Gastrocnemius medialis (tissue), 4 donors: ENCODE measurements at places on chromosomes 6 and 20.

DNA sequence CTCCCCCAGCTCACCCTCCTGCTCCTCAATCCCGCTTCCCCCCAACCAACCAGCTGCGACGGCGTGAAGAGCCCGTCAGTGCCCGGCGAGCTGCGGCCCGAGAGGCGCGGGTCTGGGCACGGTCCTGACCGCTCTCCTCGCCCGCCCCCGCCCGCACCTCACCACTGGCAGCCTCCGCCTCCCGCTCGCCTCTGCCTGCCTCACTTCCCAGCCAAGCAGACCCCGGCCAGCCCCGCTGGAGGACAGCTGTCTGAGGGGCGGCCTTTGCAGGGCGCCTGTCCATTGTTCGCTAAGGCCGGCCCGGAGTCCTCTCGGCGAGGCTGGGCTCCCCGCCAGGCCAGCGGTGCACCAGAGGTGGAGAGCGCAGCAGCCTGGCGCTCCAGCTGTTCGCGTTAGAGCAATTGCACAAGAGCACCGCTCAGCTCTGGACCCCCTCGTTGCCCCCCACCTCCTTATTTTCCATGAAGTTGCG is 1.3 kb downstream of the SOBP start:
- DNase-seq = peak; percentile 42

GRCh38 chr6:29762781-29763214 is 39.6 kb downstream of the HLA-F start:
- DNase-seq = no peak

GRCh38 chr20:21323640-21324039 is 20.5 kb downstream of the XRN2 start:
- DNase-seq = no peak

GRCh38 chr6:56535626-56536025 is 107.1 kb downstream of the DST start:
- no peak for DNase-seq

- no peak for DNase-seq
Observed at GRCh38 chr6:97697456-97697855, 414.4 kb upstream of the MMS22L start.

- no peak for DNase-seq
Observed at GRCh38 chr20:50043573-50044352, 61.0 kb downstream of the SNAI1 start.
